ENCODE measurements at places on chromosomes 4 and X.

- DNase-seq, result no peak
These were observed 327.8 kb downstream of the ARHGAP10 start for GRCh38 chr4:148059617-148060180.

- DNase-seq, result no peak
These were observed 503.9 kb downstream of the PDHA2 start for GRCh38 chr4:96343836-96344235.

DNA sequence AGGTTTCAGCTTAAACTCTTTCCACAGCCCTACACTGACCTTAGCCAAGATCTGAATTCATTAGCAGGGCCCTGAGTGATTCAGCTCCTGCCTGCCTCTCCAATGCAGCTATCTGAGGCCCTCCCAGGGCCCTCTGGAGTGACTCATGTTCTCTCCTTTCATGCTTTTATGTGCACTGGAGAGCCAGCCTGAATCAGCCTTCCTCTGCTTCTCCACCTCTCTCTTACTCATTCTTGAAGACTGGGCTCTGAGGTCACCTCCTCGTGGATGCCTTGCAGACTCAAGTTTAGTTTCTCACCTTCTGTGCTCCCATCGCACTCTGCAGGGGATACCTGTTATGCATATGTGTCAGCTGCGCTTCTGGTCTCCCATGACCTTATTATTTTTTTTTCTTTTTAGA, 3.1 kb upstream of the OCIAD2 start:
- DNase-seq, result peak; percentile 99

DNA sequence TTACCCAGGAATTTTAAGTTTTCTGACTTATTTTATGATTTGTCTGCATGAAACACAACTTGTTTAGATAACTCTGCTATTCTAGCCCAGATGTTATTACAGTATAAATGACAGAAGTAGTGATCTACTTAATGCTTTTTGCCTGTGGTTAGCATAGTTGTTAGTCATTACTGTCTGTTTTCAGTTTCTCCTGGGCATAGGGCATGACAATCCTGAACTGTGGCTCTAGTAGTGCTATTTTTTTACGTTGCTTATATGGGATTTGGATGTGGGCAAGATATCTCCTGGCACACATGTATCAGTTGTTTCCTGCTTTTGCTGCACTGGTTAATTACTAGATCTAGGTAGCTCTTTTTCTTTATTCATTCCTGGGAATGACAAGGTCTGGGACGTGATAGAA, 1005.8 kb downstream of the PCDH18 start:
- peak; percentile 13 for DNase-seq

GRCh38 chr4:122584519-122584918, 36.3 kb downstream of the IL21 start:
- DNase-seq, result peak; percentile 78

GRCh38 chr4:46492394-46492793, 102.5 kb upstream of the GABRA2 start:
- DNase-seq, result no peak

DNA sequence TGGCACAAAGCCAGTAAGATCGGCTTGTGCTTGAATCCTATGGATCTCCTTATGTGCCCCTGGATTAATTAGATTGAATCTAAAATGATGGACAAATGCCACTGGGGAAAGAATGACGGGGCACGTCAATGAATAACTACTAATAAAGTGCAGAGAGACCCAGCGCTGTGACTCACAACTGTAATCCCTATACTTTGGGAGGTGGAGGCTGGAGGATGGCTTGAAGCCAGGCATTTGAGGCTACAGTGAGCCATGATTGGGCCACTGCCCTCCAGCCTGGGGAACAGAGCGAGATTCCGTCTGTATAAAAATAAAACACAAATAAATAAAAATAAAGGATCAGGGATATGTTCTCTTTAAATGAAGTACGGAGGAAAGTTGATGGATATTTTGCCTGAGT, 179.4 kb downstream of the DCHS2 start:
- no peak for DNase-seq

DNA sequence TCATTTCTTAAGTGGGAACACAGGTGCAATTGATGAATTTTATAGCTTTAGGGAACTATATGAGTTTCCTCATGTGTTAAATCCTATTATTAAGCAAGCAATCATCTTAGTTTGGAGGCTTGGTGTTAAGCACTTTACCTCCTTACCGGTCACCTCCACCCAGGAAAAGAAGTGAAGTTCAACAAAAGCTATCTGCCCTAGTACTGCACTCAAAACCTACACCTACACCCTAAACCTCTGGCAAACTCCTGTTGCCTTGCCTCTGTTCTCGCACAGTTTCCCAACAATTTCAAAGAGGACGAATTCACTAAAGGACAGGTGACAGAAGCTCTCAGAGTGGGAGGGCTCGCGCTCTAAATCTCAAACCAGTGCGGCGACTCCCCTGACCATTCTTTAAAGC, 85.7 kb upstream of the TENT5D start:
- DNase-seq, result no peak

- peak; percentile 6 for DNase-seq
These were observed 316.2 kb downstream of the UNC5C start for GRCh38 chr4:95232358-95233156.

GRCh38 chr4:34293459-34293858, 1950.9 kb downstream of the ARAP2 start:
- DNase-seq, result no peak

- no peak for DNase-seq
These were observed 2019.2 kb upstream of the ADGRL3 start for GRCh38 chr4:59180969-59181368.

GRCh38 chrX:275476-275966, 5.7 kb upstream of the PLCXD1 start:
- no peak for DNase-seq

DNA sequence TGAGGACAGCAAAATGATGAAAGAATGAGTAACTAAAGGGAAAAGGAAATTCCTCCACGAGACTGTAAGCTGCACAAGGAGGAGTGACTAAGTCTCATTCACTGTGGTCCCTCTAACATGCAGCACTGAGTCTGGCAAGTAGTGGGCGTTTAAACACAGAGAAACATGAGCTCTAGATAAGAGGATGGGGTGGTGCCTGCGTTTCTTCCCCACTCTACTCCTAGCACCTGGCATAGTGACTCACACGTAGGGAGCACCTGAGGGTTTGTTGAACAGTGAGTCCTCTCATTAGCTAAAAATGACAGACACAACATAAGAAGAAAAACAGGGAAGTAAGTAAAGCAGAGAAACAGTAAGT, 105.8 kb upstream of the CBR4 start:
- peak; percentile 100 for DNase-seq

GRCh38 chrX:136304493-136304892, 3.7 kb downstream of the ADGRG4 start:
- no peak for DNase-seq

DNA sequence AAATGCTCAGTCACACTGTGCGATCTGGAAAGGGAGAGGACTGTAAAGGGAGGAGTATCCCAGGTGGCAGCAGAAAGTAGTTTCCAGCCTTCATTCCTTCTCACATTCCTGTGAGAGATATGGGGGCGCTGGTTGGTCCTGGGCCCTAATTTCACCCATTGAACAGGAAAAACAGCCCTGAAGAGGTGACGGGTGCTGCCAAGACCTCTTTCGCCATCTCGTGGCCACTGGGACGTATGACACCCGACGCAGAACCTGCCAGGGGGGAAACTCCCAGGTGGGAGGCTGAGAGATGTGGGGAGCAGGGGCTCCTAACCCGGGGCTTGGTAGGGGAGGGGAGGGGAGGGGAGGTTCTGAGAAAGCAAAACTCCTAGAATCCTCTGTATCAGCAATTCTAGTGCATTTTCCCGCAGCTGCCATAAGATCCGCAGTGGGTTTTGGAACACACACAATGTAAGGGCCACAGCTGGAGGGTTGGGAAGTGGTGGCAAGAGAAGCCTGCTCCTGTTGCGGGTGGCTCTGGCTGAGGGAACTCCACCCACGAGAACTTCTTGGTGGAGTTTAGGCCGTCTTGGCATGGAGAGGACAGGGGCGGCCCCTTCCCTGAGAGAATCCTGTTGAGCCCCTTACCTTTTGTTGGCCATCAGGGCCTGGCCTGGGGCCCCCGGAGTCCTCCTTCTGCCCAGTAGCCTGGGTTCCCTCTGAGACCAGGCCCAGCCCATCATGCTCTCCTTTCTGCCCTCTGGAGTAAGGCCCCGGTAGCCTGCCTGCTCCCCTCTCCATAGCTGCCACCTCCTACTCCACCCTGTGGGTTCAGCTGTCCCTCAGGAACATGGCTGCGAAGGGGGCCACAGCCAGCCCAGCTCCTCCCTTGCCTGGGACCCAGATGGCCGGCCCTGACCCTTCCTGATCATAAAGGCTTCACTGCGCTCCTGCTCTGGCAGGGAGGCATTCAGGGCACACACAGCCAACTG, 134.1 kb downstream of the OR13H1 start:
- peak; percentile 30 for DNase-seq

DNA sequence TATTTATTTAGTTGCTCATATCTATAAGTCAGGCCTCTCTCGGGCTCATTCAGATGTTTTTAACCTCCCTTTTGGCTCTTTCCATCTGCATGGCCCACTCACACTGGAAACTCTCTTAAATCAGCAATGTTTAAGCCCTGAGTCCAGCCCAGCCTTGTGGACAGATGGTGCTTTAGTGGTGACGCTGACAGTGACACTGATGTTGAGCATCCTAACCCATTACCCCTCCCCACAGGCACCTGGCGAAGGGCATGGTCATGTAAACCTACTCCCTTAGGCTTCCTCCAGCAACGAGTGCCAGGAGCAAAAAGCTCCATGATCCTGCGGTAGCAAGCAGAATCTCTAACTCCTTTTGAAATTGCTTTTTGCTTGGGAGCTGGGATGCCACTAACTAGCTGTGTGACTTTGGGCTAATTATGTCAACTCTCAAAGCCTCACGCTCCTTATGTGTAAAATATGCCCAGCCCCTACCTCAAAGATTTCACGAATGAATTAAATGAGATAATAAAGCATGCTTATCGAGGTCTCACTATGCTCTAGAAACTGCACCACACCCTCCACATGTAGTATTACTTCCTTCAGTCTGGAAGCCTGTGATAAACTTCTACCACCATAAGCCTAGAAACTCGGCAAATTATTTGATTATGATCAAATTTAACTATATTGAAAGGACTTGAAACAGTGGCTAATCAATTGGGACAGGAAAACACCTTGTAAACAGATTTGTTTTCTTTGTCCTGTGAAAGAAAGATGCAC, 569.4 kb downstream of the BCOR start:
- no peak for DNase-seq

DNA sequence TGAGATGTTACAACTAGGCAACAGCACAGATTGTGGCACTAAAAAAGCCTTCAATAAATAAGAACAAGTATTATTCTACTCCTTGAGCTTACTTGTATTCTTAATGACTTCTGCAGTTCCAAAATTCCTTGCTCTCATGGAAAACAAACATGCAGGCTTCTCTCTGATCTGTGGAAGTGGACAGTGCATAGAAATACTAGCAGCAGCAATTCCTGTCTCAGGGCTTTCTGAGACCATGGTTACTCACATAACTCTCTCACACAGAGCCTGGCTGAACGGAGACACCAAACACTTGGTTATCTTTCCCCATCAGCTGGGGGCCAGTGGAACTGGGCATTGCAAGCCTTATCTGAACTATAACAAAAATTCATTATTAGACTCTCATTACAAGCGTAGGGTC, 32.4 kb upstream of the HS6ST2 start:
- DNase-seq, result no peak

- peak; percentile 42 for DNase-seq
These were observed 848 bp downstream of the ACSL4 start for GRCh38 chrX:109732017-109732801.

GRCh38 chrX:64191281-64192010, 14.1 kb downstream of the AMER1 start:
- no peak for DNase-seq

- no peak for DNase-seq
These were observed 149.8 kb upstream of the ARHGEF9 start for GRCh38 chrX:63934791-63935190.
